Stimulated activated CD4-positive, alpha-beta T cell treated with anti-CD3 and anti-CD28 coated beads, TNF-alpha, amount 100 ng/mL, for 1 hour (primary cell): ENCODE measurements at places on chromosomes 2 and 18.

- DNase-seq, result no peak
These were observed 43.7 kb upstream of the NCK2 start for GRCh38 chr2:105701042-105701441.

DNA sequence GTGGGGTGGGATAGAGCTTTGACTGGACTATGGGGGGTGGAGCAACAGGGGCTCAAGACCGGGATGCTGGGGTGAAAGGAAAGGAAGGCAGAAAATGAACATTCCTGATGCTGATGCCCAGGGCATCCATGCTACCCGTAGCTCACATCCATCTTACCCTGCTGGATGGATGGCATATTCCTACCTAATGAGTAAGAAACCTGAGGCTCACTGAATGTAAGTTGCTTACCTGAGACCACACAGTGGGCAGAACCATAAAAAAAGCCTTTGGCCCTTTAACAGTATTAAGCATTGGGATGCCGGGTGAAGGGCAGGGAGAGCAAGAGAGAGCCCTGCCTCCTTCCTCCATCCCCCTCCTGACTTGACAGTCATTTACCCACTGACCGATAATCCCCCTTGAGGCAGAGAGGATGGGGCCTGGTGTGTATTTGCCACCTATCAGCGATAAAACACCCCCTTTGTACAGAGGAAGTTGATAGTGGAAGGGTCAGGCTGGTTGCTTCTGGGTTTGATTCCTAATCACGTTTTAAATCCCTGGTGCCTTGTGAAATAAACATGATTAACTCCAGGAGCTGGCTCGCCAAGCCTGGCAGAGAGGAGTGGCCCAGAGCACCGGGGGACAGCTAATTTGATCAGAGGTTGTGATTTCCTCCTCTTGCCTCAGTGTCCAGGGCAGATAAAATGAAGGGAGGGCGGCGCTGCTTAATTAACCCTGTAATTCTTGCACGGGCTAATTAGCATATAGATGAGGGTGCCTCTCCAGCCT is 105.9 kb upstream of the HS6ST1 start:
- no peak for DNase-seq

GRCh38 chr18:58581265-58581664 is 47.6 kb downstream of the ALPK2 start:
- DNase-seq, result no peak

DNA sequence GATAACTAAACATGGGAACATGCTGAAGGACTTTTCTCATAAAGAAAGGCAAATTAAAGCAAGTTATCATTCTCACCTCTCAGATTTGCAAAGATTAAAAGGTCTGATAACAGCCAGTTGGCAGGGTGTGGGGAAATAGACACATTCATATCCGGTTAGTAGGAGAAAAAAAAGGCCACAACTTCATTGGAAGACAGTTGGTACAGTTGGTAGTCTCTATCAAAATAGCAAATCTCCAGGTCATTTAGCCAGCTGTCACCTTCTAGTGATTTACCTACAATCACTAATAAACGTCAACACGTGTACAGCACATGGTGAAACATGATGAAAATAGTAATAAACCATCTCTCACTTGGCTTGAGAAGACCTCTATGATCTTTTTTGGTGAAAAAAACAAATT is 16.6 kb downstream of the INPP5D start:
- no peak for DNase-seq

DNA sequence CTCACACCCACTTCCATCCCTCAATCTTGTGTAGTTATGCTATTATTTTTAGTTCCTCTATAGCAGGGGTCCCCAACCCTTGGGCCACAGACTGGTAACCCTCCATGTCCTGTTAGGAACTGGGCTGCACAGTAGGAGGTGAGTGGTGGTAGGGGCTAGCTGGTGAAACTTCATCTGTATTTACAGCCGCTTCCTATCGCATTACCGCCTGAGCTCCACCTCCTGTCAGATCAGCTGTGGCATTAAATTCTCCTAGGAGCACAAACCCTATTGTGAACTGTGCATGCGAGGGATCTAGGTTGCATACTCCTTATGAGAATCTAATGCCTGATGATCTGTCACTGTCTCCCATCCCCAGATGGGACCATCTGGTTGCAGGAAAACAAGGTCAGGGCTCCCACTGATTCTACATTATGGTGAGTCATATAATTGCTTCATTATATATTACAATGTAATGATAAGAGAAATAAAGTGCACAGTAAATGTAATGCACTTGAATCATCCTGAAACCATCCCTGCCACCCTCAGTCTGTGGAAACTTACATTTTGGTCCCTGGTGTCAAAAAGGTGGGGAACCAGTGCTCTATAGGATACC is 1.6 kb upstream of the RAB11FIP5 start:
- DNase-seq, result no peak

DNA sequence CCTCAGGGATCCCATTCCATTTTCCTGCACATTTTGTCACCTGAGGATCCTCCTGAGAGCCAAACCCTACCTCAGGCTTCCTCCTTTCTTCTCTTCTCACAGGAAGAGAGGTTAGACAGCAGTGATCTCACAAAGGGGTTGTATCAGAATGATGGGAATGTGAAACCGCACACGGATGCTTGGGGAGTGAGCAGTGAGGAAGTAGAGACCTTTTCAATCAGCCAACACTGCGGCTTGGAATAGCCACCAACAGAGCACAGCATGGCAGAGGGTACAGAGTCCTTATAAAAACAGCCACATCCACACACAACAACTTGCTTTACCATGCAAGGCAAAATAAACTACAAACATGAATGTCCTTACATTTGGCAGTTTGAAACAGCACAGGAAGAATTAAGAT is 8.7 kb downstream of the TMEM182 start:
- no peak for DNase-seq

DNA sequence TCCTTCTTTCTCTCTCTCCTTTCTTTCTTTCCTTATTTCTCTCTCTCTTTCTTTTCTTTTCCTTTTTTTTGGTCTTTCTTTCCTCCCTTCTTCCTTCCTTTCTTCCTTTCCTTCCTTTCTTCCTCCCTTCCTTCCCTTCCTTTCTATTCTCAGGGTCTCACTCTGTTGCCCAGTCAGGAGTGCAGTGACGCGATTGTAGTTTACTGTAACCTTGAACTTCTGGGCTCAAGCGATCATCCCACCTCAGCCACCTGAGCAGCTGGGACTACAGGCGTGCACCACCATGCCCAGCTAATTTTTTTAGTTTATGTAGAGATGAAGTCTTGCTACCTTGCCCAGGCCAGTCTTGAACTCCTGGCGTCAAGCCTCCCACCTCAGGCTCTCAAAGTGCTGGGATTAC is 83.8 kb upstream of the PPM1B start:
- no peak for DNase-seq

GRCh38 chr18:12838178-12838634 is 45.8 kb downstream of the PTPN2 start:
- DNase-seq, result no peak

- DNase-seq, result no peak
These were observed 134.9 kb upstream of the SLC14A2 start for GRCh38 chr18:45480219-45481015.

DNA sequence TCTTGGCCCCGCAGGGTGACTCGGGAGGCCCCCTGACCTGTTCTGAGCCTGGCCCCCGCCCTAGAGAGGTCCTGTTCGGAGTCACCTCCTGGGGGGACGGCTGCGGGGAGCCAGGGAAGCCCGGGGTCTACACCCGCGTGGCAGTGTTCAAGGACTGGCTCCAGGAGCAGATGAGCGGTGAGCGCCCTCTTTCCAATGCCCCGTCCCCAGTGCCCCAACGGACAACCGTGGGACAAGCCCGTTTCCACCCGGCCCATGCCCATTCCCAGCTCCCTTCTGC is 2.6 kb upstream of the CHRND start:
- no peak for DNase-seq

GRCh38 chr2:170161516-170162270 is 16.3 kb upstream of the MYO3B start:
- DNase-seq, result no peak

GRCh38 chr18:54671291-54671881 is 80.3 kb downstream of the DYNAP start:
- DNase-seq, result no peak

- no peak for DNase-seq
These were observed 13.9 kb downstream of the PCARE start for GRCh38 chr2:29060441-29060840.

- no peak for DNase-seq
These were observed 371.5 kb upstream of the SETBP1 start for GRCh38 chr18:44309185-44309584.

DNA sequence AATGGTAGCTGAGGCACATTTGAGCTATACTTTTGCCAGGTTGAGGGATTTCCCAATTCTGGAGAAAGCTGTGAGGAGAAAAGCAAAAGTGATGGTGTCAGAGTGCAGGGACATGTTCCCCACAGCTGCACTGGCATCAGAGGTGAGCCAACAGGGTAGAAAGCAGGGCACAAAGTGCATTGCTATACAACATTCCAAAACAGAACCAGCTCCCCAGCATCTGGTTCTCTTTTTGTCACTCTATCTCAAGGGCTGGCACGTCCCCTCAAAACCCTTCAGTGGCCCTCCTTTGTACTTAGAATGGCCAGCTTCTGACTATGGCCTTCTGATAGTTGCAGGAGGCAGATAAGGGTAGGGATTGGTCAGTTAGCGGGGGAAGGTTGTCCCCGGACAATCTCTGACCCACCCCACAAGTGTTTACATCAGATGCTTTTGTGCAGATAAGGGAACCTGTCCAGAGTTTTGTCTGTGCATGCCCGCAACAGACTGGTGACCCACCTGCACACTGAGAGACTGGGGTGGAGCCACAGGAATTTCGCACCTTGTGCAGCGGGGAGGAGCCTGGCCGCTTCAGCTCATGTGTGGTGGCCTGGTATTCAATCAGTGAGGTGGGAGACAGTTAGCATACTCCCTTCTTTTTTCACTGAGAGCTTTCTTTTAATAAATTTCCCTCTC is 31.0 kb upstream of the TMEM17 start:
- DNase-seq, result no peak

DNA sequence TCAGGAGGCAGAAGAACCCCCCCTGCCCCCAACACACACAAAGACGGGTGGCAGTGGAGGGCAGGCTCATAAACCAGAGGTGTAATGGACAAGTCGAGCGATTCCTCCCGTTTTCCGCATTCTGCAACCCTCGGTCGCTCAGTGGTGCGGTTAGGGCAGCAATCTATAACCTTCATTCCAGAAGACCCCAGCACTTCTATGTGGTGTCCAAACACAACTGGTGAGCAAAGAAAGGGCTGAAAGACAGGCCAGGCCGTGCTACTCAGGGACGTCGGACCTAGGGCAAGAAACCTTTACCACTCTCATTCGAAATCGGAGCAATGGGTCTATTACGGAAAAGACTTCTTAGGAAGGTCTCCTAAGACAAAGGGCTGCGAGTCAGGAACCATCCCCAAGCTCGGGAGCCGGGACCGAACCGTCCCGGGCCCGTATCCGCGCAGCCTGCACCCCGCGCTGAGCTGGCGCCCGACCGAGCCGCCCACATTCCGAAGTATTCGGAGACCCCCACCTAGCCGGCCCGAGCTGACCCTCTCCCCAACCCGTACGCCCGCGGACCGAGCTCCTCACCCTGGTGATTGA is 568 bp downstream of the ARL5A start:
- DNase-seq, result no peak

- no peak for DNase-seq
These were observed 179.5 kb upstream of the ID2 start for GRCh38 chr2:8502316-8502715.

GRCh38 chr18:36643061-36643460 is 185.7 kb downstream of the TPGS2 start:
- no peak for DNase-seq

DNA sequence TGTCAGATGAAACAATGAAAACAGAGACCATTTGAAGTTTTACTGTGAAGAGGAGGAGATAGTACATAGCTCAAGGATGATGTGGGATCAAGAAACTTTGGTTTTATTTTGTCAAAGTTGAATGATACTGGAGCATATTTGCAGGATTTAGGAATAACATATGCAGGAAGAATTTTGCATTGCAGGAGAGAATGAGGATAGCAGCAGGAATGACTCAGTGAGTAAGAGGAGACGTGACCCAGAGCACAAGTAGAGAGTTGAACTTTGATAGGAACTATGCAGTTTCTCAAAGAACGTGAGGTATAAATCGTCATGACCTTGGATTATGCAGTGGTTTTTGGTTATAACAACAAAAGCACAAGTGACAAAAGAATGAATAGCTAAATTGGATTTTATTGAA is 47.7 kb downstream of the MAPRE2 start:
- DNase-seq, result no peak

- no peak for DNase-seq
These were observed 49.4 kb downstream of the CCDC102B start for GRCh38 chr18:68847219-68847837.

GRCh38 chr2:47160211-47160610 is 5.1 kb upstream of the STPG4 start:
- no peak for DNase-seq

- DNase-seq, result no peak
These were observed 124.6 kb downstream of the TFCP2L1 start for GRCh38 chr2:121160366-121160765.

GRCh38 chr2:68663371-68664156 is 20.2 kb downstream of the PROKR1 start:
- DNase-seq, result no peak

DNA sequence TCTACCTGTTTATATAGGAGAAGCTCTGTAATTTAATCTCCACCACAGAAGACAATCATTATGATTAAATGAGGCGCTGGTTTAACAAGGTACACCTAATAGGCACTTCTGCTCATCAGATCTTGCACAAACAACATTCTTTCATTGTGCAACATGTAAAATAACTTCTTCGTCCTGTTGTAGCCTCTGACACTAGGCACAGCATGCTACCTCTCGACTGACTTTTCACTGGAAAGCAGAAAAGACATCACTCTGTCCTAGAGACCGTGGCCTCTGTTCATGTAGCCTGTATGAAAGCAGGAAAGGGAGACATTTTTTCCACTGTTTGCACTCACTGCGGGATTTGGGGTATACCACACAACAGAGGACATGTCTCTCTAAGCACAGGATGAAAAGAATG is 316.5 kb downstream of the IRS1 start:
- DNase-seq, result no peak

DNA sequence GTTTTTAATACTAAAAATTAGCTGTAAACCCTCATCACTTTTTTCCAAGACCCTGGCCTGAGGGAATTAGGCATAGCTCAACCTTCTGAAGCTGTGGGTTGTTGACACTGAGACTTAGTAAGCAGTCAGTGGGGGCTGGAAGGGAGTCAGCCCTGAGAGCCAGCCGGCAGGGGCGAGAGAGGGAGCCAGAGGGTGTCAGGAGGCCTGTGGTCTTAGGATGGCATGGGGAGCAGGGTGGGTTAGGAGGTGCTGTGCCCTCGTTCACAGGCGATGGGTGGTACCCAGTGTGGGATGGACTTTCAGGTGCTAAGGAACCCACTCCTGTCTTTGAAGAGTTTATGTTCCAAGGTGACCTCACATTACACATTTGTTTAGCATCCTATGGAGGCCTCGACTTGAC is 49.3 kb downstream of the IL1RL2 start:
- no peak for DNase-seq

GRCh38 chr18:5746844-5747243 is 148.5 kb downstream of the TMEM200C start:
- no peak for DNase-seq
